ENCODE measurements at places on chromosomes 6 and 20.

- DNase-seq = peak; percentile 47
Observed at GRCh38 chr6:138590796-138591709, 91.8 kb upstream of the NHSL1 start.

- DNase-seq = no peak
Observed at GRCh38 chr6:96468681-96469224, 52.9 kb upstream of the UFL1 start.

DNA sequence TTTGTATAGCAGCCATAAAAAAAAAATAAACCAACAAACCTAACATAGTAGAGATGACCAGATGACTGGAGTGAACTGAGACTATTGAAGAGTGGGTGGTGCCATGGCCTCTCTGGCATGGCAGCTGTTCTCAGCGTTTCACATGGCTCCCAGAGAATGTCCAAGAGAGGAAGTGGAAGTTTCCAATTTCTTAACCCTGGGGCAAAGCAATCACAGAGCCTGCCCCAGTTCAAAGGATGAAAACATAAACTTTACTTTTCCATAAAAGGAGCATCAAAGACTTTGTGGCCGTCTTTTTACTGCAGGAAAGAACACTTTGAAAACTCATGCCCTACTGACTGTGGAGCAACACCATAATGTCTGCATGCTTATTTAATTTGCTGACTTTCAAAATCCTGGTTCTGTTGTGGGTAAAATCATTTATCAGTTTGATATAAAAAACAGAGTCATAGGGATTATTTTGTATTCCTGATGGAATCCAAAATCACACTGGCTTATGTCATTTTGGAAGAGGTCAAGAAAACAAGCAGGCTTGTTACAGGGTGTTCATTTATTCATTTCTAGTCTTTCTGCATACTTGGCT lies 165.4 kb downstream of the SLC35B3 start:
- no peak for DNase-seq

DNA sequence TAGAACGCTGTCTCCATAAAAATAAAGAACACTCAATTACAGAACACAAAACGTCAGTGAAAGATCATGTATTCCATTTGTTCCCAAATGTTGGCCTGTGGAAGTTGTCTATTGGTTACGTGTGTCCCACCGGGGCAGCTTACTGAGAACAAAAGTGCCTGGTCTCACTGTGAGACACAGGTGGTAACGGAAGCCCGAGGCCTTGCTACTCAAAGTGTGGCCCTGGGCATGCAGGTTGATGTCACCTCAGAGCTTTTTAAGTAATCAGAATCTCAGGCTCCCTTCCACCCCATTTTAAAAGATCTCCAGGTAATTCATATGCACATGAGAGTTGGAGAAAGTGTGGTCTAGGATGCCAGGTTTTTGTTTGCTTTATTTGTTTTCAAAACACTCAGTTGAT lies 422.5 kb upstream of the OPRM1 start:
- no peak for DNase-seq

- no peak for DNase-seq
Observed at GRCh38 chr6:130965656-130966055, 97.4 kb downstream of the EPB41L2 start.

DNA sequence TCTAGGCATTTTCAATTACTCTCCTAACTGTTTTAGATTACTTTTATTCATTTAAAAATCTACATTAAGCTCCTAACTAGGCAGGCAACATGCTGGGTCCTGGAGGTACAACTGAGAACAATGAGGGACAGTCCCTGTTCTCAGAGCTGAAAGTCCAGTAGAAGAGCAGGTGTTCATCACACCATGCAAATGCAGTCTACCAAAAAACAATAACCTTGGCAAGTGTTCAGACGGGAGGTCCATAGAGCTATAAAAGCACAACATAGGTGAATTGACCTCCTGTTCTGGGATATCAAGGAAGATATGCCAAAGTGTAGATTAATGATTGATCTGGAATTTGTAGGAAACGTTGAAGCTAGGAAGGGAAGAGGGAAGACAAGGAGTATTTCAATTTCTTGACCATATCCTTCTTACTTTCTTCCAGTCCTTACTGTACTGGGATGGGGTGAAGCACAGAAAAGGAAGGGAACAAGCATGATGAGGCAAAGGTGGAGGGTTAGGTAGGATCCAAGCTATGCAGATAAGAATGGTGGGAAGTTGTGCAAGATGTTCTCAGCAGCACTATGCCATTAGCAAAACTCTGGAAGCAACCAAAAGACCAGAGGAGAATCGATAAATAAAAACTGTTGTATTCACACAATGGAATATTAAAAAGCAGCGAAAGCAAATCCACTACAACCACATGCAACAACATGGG lies 485.7 kb upstream of the JARID2 start:
- no peak for DNase-seq

DNA sequence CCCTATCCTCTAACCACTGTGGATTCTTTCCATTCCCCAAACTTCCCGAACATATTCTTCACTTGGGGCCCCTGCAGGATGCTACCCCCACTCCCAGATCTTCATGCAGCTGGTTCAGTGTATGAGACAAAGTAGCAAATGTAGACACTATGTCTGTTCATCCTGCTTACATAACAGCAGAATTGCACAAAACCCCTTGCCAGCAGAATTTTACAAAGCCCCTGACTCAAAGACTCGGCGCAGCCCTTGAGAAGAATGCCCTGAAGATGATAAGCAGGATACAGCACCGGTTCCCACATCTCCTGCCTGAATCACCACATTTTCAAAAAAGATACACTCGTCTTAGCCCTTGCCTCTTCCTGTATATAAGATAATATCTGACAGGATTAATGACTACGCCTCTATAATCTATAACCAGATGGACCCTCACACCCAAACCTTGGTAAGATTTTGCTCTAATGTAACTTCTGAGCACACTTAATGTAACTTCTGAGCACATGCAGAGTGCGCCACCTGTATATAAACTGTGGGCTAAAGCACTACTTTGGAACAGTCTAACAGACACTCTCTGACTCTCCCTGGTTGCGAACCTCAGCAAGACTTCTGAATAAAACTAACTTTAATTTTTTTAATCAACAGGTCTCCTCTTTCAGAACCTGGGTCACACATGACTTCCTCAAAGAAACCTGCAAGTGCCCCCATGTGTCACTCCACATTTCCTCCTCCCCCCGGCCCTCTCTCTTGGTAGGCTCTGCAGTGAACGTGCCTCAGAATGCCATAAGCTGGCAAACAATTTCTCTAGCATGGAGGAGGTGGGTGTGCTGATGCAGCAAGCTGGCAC lies 28.7 kb downstream of the RALGAPA2 start:
- no peak for DNase-seq

DNA sequence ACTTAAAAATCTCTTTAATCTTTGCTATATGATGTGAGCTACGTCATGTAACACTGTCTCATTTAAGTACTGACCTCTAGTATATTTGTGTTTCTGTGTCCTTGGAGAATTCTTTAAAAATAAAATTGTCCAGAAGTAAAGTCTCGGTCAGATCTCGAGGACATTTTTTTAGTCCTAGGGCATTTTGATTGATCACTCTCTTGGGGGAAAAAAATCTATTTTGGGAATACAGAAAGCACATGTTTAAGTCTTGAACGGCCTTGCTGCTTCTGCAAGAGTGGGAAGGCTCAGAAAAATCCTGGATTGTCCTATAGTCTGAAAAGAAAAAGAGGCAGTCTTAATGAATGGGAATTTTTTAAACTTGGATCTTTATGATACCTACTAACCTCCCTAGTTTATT lies 234.3 kb downstream of the UTRN start:
- no peak for DNase-seq

DNA sequence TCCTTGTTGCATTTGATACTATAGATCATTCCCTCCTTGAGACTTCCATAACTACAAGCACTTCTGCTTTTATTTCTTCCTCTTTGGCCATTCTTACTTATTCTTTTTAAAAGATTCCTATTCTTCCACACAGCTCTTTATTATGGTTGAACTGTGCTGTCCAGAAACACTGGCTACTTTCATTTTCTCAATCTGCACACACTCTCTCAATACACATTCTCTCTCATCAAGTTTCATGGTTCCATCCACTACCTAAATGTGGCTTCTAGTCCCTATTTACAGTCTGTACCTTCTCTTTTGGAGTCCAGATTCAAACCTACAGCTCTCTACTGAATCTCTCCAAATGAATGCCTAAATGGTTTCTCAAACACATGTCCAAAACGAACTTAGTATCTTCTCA lies 214.3 kb upstream of the RSPO3 start:
- DNase-seq = no peak

- no peak for DNase-seq
Observed at GRCh38 chr6:99092461-99092860, 144.7 kb upstream of the FBXL4 start.

DNA sequence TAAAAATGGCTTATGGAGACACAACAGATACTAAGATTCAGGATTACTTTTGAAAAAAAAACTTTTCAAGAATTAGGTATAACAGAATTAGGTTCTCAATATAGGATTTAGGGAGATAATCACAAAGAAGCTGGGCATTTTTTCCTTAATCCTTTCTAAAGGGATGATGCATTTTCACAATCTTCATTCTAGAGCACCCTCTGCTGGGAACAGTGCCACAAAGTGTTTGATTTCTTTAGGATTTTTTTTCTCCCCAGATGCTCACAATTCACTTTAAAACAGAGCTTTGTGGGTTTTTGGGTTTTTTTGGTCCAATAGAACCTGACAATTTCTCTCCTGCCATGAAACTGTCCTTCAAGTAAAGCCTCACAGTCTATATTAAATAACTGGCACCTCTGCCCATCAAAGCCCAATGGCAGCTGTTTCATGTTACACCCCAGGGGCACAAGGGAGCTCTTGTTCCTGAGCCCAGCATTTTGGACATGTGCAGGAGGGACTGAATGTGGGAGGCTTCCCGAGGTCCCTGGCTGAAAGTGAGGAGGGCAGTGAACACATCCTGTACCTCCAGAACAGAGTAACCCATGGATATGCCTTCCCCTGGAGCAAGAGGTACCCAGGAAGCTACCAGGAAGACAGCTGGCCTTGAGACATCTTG lies 39.7 kb downstream of the PREP start:
- DNase-seq = peak; percentile 28

DNA sequence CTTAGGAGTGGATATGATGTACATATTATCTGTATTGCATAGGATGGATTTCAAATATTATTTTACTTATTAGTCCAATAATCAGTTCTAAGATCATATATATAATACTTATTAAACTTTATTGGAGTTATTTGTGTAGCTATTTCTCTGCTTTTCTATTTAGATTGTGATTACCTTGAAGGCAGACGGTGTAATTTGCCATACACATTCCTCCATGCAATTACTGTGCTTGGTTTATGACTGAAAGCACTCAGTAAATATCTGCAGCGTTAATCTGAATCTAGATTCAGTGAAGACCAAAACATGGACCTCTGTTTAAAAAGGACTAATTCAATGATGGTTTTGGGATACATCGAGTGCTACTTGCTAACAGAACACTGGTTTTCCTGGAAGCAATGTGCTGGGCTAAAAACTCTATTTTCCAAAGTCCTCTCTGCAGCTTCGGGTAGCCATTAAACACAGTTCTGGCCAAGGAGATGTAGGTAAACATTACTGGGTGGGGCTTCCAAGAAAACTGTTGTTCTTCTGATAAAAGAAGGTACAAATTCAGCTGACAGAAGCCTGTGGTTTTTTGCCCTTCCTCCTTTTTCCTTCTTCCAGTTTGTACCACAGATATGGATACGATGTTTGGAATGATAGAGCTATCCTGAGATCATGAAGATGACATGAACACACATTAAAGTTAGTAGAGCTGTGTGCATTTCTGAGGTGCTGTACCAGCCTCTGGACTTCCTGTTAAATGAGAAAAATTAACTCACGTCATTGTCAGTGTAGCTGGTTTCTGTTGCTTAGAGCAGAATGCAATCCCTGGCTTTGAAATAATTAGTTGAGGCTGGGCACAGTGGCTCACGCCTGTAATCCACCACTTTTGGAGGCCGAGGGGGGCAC lies 136.5 kb upstream of the NUP153 start:
- DNase-seq = no peak

GRCh38 chr20:21941941-21942805 lies 236.7 kb downstream of the PAX1 start:
- DNase-seq = no peak

DNA sequence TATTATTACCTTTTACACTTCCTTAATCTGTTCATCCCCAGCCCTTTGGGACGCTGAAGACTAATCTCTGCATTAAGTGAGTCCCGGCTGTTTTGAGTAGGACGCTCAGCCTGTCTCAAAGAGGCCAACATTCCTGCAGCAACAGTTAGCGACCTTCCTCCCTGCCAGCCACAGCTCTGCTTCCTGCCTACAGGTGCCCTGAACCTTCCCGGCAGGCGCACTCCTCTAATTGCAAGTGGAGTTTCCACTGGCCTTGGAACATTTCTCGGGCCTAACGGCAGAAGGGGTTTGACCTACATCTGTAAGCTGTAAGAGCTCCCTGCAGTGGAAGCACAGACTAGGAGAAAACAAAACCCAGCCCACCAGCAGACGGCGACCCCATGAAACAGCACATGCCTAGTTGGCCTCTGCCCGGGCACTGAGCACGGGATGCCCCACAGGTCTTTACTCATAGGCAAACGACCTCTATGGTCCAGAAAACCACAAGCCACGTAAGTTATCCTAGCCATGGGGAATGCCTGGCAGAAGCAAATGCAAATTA lies 137.9 kb downstream of the DTNBP1 start:
- DNase-seq = no peak

GRCh38 chr6:169583886-169584541 lies 117.8 kb downstream of the WDR27 start:
- DNase-seq = no peak

DNA sequence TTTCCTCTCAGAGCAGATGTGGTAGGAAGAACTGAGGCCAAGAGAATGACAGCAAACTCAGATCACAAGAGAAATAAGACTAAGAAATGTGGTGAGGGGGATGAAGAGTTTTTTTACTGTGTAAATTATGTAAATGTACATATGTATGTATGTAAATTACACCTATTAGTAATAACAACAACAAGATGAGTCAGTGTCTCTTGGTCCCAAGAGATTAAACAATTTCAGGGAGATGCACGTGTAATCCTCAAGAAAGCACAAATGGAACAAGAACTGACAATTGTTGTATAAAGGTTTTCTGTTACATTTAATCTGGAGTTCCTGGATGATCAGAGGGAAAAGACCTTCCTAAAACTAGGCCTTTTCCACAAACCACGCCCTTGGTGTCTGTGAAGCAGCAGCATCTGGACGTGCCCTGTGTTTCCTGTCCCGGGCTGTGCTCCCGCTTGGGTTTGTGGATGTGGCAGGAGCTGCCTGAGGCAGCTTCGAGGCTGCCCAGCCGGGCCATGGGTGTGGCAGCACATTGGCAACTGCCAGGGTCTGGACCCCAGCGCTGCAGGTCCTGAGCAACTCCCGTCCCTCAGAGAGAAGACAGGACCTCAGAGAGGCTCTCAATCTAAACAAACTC lies 994 bp downstream of the CLDN20 start:
- DNase-seq = no peak

GRCh38 chr6:3913958-3914337 lies 64.8 kb downstream of the FAM50B start:
- DNase-seq = no peak
